Naive thymus-derived CD4-positive, alpha-beta T cell (primary cell): ENCODE measurements at places on chromosomes 12 and 14. TPM values are rescaled to one million over a fixed set of nuclear protein-coding genes. Genes with fewer than 3 reads are reported as not detected.

TBX3 gene
- polyA plus RNA-seq = not detected

TAS2R7 gene
- not detected for polyA plus RNA-seq

RAD52 gene
- 4.7 TPM for polyA plus RNA-seq

PTPRQ gene
- polyA plus RNA-seq = not detected

RASSF3 gene
- 5.5 TPM for polyA plus RNA-seq

KRT83 gene
- polyA plus RNA-seq = not detected

KCNH5 gene
- polyA plus RNA-seq = not detected

AMDHD1 gene
- 0.41 TPM for polyA plus RNA-seq

CCDC177 gene
- not detected for polyA plus RNA-seq

GPD1 gene
- not detected for polyA plus RNA-seq

VDR gene
- polyA plus RNA-seq = 0.11 TPM

CLEC2B gene
- polyA plus RNA-seq = 22.1 TPM

KRT75 gene
- not detected for polyA plus RNA-seq

LDHB gene
- 2,617 TPM for polyA plus RNA-seq

POTEG gene
- not detected for polyA plus RNA-seq

MOK gene
- polyA plus RNA-seq = 1.9 TPM

SIX6 gene
- not detected for polyA plus RNA-seq

ANKRD33 gene
- polyA plus RNA-seq = not detected

LHX5 gene
- polyA plus RNA-seq = not detected

KCNH3 gene
- polyA plus RNA-seq = 3.8 TPM

STAC3 gene
- not detected for polyA plus RNA-seq

TMEM30B gene
- polyA plus RNA-seq = 5.7 TPM

LAG3 gene
- 0.26 TPM for polyA plus RNA-seq

SLC5A8 gene
- polyA plus RNA-seq = not detected

NTN4 gene
- polyA plus RNA-seq = not detected

ZDHHC22 gene
- not detected for polyA plus RNA-seq

TOGARAM1 gene
- 12.0 TPM for polyA plus RNA-seq

TSPAN31 gene
- polyA plus RNA-seq = 50.1 TPM
